Stimulated activated CD8-positive, alpha-beta memory T cell treated with anti-CD3 and anti-CD28 coated beads, Interleukin-12 subunit alpha, Interleukin-12 subunit beta, amount 100 ng/mL, for 4 hours (primary cell): ENCODE measurements at places on chromosomes 16 and 17.

DNA sequence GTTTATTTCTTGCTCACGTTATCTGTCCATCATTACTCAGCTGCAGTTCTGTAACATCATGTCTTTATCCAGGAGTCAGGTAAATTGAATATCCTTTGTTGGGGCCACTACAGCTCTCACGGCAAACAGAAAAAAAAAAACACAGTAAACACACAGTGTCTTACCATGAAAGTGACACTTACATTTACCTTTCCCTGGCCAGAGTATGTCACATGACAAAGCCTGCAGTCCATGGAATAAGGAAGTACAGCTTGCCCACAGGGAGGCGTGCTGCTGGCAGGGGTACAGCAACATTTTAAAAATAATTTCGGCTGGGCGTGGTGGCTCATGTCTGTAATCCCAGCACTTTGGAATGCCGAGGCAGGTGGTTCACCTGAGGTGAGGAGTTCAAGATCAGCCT is 85.7 kb upstream of the HS3ST4 start:
- DNase-seq, result no peak

DNA sequence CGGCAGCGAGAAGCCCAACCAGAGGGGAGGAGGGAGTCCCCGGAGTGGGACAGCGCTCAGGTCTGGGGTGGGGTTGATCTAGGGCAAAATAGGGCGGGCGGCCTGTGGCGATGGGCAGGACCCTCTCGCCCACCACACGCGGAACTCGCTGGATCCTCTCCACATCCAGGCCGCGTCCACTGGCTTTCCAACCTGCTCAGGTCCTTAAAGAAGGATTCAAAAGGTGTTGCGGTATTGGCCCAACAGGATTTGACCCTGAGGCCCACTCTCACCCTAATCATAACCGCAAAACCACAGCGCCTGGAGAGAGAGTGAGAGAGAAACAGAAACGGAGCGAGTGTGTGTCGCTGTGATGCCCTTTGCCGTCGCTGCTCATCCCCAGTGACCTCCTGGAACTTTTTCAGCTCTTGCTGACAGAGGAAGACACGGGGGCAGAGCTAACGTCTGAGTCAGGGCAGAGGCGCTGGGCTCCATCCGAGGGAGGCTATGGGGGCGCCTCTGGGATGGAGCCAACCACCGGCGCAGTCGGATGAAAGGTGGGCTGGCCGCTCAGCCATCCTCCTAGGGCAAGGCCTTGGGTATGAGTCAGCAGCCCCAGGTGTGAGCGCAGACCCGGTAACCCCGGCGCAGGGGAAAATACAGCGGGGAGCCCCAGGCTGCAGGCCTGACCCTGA is 16.7 kb upstream of the OR1F1 start:
- peak; percentile 61 for DNase-seq

DNA sequence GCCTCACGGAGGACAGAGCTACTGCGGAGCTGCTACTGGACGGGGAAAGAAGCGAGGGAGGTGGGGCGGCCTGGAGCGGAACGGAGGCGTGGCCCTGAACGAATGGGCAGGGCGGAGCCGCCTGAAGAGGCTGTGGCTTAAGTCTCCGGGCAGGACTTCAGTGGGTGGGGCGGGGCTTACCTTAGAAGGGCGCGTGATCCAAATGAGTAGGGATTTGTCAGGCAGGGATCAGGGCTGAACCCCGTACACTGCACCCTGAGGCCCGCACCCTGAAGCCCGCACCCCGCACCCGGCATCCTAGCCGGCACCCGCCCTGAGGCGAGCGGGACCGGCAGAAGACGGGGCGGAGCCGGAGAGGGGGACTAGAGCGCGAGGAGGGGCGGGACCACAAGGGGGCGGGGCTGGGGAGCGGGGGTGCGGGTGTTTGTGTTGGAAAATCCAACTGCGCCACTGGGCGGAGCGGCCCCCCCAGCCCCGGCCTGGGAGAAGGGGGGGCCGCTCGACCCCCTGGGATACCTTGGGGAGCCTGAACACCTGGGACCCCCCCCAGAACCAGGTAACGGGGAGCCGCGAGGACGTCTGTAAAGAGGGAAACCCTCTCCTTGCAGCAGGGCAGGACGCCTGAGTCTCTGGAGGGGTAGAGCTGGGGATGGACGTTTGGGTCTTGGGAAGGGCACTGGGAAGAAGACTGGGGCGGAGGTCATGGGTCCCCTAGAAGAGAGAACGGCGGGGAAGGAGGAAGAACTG is at the start of gene KDM6B:
Gene KDM6B, plus strand, starts transcription at position 423 of the 747 bp plus-strand sequence. CDS start 11,338 bp downstream, outside the sequence.
- peak; percentile 79 for DNase-seq

DNA sequence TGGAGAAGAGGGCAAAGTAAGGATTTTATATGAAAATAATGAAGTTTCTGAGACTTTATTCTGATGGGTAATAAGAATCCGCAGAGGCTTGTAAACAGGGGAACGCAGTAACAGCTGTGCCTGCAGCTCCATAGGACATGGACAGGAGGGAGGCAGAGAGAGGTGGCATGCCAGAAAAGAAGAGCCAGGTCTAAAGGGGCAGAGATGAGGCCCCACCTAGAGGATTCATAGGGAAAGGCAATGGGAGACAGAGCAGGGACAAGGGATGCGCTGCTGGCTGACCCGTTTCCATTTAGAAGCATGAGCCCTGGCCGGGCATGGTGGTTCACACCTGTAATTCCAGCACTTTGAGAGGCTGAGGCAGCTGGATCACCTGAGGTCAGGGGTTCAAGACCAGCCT is 340.3 kb upstream of the CDH5 start:
- no peak for DNase-seq

GRCh38 chr16:67184995-67185650 is 1.4 kb upstream of the MATCAP1 start:
- DNase-seq, result peak; percentile 63
